ENCODE measurements at places on chromosomes 3 and 15.

- no peak for DNase-seq
Measured at GRCh38 chr3:172120912-172121311, 81.5 kb downstream of the FNDC3B start.

- no peak for DNase-seq
Measured at GRCh38 chr15:89490081-89490813, 6.1 kb downstream of the RHCG start.

GRCh38 chr15:35872577-35872976 is 326.6 kb upstream of the DPH6 start:
- DNase-seq: no peak

DNA sequence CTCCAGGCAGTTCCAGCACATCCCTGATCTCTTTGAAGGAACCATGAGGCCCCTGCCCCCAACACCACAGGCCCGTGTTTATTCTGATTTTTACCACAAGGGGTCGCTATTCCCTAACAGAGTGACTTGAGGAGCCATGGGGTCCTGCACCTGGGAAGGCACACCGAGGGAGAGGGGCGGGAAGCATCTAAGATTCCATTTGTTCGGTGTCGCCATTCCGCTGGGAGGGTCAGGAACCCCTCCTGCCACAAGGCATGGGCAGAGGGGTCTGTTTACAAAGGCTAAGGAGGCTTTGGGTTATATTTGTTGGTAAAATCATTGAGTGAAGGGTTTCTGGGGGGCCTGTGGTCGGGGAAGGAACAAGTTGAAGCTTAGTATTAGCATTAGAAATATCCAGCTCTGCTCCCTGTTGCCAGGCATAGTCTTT is 77.1 kb downstream of the WDR76 start:
- no peak for DNase-seq

DNA sequence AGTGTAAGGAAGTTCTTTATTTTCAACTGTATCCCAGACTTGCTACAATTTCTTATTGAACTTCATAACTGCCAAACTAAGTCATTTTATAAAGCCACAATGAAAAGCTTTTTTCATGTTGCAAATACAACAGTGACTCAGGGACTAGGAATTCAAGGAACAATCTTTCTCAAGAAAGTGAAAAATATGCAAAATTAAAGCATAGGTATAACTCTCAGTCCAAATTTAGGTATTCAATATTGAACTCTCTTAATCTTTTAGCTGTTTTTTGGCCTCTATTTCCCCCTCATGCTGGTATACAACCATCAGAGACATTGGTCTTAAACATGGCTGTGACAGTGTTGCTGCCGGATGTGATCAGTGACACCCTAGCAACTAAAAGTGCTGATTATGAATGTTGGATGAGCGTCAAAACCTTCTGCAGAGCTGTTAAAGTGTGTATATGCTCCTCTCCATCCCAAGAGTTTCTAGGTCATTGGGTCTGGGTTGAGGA is 476.9 kb downstream of the ZNF385D start:
- DNase-seq: no peak

GRCh38 chr3:75192146-75192616 is 471.9 kb upstream of the FRG2C start:
- peak; percentile 14 for DNase-seq

GRCh38 chr3:101279765-101280385 is 40.5 kb downstream of the IMPG2 start:
- no peak for DNase-seq

GRCh38 chr3:173737167-173737808 is 339.7 kb downstream of the NLGN1 start:
- DNase-seq: no peak

GRCh38 chr15:78438619-78439285 is 736 bp downstream of the IREB2 start:
- DNase-seq: no peak

DNA sequence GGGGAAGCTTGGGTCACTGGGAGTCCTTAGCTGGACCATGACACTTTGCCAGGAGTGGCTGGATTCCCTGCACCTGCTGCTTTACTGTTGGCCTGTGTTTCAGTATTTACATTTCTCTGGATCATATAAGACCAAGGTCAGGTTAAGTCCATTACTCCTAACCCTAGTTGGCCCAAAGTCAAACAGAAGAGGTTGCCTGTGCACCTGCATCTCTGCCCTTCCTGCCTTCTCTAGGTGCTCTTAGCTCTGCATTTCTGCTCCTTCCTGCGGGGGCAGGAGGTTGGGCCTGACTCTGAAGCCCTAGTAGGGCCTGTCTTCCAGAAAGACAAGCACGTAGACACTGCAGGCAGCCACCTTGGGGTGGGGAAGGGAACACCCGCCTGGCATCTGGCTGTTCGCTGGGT is 124.3 kb downstream of the RPLP1 start:
- DNase-seq: no peak

GRCh38 chr3:112038863-112039262 is 4.3 kb downstream of the TMPRSS7 start:
- no peak for DNase-seq

DNA sequence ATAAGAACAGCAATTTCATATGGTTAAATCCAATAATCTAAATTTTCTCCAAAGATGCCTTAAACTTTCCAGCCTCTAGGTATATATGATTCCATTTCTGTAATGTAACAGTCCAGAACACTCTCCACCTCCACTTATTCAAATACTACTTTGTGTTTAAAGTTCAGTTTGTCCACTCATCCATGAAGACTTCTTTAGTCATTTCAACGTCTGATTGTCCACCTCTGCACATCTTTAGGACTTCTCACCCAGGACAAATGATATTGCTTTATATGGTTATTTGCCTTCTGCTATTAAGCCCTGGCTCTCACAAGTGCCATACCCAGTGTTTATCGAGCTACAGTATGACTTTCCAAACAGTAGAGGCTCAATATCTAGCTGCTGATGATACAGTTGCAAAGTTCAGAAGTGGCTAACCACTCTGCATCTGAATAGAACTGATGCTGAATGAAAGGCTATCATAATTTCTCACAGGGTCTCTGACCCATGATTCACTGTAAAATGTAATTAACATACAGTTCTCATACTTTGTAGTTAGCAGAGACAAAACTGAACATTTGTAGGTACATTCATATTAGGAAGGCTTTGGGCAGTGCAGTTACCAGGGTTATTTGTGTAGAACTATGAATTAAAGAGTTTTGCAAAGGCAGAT is 93.7 kb upstream of the MBNL1 start:
- no peak for DNase-seq

- no peak for DNase-seq
Measured at GRCh38 chr3:12507591-12508281, 23.5 kb downstream of the TSEN2 start.

DNA sequence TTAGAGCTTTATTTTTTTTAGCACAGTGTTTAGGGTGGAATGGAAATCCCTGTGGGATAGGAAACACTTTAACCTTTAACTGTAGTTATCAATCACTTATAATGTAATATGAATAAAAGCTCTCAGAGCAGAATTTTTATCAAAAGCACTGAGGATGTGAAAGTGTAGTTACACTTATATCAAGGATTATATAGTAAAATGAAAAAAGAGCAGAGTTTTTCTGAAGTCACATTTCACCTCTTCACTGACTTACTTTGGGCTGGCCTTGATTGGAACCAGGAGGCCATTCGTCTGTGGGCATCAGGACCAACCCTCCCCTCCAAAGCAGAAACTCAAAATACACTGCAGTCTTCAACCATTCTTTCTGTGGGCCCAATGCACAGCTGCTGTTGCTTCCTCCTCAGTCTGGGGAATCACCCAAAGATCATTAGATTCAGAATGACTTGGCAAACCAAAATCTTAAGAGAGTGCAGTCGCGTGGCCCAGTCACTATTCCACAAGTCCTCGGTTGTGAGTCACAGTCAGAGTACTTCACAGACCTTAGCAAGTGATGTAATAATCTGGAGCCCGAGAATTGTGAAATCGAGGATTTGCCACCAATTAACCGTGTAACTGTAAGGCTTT is 132.6 kb upstream of the COL8A1 start:
- DNase-seq: no peak
